Esophagus squamous epithelium (tissue), 5 donors: ENCODE measurements at places on chromosomes 6 and 20.

DNA sequence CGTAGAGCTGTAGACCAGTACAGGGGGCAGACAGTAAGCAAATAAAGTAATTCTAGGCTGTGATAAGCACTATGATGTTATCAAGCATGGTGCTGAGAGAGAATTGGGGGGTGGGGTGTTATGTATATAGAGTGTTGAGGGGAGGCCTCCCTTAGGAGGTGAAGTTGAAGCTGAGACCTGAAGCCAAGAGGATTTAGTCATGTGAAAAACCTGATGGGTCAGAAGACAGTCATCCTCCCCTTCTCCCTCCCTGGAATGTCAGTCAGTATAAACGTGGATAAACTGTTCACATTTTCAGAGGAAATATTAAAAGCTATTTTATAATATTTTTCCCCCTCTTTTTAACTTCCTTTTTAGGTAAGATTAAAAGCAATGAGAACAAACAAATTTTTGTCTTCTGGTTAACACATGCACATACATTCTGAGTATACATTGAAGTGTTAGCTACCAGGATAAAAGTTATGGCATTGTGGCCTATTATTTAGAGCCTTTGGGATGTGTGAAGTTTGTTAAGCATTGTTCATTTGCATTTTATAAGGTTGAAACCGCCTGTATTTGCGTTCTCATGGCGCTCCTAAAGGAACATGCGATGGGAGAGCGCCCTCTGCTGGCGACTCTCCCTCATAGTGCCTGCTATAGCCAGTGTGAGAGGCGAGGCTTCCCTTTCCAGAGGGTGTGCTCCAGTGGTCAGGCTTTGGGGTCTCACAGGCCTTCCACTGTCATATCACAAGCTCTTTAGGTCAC, 35.4 kb upstream of the MAPK13 start:
- DNase-seq, result peak; percentile 14

GRCh38 chr20:49948178-49948577, 12.0 kb downstream of the RNF114 start:
- no peak for DNase-seq

DNA sequence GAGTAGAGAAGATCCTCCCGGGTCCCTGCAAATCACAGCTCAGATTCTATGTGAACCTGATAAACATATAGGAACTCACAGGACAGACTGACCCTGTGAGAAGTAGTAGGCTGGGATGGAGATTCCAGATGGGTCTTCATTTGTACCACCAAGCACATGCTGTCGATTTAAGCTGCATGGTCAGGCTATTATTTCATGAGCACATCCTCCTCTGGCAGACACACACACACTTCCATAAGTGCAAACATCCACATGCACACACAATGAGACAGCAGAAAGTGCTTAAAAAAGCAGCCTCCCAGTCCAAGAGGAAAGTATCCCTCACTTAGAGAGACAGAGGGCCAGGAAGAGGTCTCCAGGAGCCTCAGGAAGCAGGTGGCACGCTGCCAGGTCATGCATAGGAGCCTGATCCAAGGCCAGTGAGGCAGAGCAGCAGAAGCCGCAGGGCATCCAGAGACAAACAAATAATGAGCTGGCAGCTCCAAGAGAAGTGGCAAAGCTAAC, 131.8 kb downstream of the UNC5CL start:
- no peak for DNase-seq

- DNase-seq, result no peak
Measured at GRCh38 chr20:50320005-50320900, 129.6 kb downstream of the CEBPB start.

GRCh38 chr6:322940-323729, 30.8 kb downstream of the DUSP22 start:
- DNase-seq, result no peak

- DNase-seq, result no peak
Measured at GRCh38 chr20:19618711-19619110, 139.3 kb upstream of the RIN2 start.

- DNase-seq, result no peak
Measured at GRCh38 chr6:30987304-30987703, 3.8 kb downstream of the MUC21 start.

DNA sequence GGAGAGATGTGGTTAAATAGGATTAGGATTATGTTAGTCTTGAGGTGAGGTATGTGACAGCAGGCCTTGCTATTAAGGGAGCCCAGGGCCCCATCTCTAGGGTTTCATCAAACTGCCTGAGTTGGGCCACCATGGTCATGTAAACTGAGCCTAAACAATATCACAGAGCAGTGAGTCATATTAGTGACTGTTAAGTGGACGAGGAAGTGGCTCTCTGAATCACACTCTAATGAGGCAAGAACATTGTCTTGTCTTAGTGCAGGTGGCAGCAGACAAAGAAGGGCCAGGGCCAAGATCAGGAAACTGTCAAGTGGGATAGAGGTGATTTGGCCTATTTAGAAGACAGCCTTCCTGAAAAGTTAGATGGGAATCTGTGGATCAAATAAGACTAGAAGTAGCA, 23.1 kb downstream of the ENPP3 start:
- DNase-seq, result no peak
